Stimulated activated CD8-positive, alpha-beta memory T cell treated with anti-CD3 and anti-CD28 coated beads, Interleukin-12 subunit alpha, Interleukin-12 subunit beta, amount 100 ng/mL, for 4 hours (primary cell): ENCODE measurements at places on chromosomes 2 and 18.

DNA sequence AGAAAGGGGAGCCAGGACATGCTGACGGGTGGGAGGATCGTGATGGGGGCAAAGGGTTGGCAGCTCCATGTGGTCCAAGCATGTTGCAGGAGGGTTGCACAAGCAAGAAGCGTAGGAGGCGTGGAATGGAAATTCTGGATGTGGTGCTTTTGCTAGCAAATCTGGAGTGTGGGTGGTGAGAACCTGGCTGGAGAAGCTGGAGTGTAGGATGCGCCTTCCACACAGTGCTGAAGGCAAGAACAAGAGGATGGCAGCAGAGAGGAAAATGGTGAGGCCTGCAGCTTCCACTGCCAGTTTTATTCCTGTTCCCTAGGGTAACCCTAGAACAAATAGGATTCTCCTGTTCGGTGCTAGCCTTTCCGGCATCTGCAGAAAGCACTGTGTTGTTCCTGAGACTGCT is 22.4 kb downstream of the CREG2 start:
- DNase-seq, result no peak

GRCh38 chr2:226991663-226992062 is 155.8 kb downstream of the RHBDD1 start:
- DNase-seq, result no peak

DNA sequence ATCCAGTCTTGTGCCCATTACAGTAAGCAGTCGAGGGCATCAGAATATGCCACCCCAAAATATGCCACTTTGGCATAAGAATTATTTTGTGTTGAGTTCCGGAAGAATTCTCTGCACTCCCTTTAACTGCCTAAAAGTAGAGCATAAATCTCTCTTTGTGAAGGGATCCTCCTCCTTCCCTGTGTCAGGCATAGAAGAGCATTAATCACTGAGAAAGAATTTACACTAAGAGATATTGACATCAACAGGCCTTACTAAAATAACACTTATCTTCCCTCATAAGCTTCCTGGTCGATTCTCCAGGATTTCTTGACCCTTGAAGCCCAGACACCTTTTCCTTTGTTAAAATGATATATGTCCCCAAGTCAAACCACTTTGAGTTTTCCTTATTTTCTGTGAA is 27.6 kb upstream of the KYNU start:
- no peak for DNase-seq

- no peak for DNase-seq
Observed at GRCh38 chr2:54767921-54768320, 44.5 kb downstream of the EML6 start.

DNA sequence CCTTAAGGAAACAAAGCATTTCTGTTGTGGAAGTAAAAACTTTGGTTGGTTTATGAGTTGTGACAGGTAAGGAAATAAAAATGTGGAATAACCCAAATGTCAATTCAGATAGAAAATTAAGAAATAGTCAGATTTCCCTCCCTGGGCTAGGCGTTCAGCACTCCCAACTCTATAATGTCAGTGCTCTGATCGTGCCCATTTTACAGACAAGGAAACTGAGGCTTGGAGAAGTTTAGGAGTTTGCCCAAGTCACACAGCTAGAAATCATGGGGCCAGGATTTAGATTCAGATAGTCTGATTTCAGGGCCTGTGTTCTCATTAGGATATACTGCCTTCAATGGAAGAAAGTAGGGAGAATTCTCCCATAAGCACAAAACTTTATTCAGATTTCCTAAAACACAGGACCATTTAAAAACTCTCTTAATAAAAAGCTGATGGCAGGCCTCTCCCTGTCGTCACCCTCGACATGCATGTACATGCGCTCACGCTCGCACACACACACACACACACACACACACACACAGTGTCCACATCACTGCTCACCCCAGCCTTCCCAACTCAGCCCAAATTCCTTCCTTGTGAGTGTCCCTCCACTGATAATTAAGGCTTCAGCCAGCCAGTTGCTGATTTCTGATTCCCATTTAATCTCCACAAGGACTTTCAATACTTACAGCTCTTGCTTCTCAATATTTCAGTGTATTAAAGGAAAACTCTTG is 49.1 kb upstream of the SLC14A2 start:
- DNase-seq, result no peak

- DNase-seq, result peak; percentile 11
Observed at GRCh38 chr18:74994502-74995418, 214.2 kb downstream of the PTGR3 start.

DNA sequence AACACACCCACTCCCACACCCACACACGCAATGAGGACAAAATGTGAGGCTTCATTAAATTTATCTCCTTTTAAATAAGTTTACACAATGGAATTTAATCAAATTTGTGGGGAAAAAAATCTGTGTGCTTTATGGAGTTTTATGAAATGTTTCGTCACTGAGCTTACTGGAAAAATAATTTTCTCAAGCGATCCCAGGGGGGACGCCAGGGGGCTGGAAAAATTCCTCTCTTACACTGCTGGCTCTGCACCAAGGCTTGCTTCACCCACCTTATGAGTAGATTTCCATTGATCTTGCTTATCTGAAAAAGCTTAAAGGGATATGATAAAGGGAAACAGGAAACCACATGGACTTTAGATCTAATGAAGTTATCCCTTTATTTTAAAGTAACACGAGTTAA is 95.5 kb downstream of the CABYR start:
- DNase-seq, result no peak

- DNase-seq, result no peak
Observed at GRCh38 chr18:1468550-1468949, 563.9 kb downstream of the ADCYAP1 start.

- no peak for DNase-seq
Observed at GRCh38 chr18:74834424-74835309, 237.0 kb downstream of the ZNF407 start.

- no peak for DNase-seq
Observed at GRCh38 chr2:128396946-128397345, 78.3 kb upstream of the HS6ST1 start.

DNA sequence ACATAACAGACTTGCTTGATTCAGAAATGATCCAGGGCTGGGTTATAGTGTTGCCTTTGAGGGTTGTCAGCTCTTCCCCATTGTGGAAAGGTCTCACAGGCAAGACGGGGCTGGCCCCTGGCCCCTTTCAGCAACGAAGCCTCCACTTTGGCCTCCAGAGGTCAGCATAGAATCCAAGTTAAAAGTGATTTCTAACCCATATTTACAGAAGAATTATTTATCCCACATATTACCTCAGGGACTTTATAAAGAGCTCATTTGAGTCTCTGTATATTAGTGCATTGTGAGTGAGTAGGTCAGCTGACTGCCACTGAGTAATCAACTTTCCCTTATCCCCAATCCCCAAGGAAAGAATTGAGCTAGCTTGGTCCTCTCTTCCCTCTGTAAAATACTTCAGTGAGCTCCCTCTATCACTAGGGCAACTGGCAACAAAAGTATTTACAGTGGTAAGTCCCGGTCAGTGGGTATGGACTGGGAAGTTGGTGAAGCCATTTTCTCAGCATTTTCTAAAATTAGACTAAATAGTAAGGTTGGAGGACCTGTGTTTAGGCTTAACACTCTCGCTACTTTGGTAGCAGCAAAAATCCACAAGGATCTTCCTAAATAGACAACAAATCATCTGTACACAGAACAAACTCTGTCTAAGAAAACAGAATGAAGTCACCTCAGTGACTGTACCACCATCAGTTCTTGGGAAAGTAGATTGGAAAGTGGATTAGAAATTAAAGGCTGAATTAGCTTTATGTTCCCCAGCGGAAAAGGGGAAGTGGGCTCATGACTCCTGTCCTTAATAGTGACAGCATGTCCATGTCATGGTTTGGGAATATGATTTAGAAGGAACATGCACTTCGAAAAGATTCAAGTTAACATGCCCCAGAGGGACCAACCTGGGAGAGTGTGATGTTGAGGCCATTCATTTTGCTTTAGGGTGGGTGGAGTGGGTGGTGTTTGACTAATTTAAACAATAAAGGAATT is 171.0 kb upstream of the SIX3 start:
- no peak for DNase-seq

- no peak for DNase-seq
Observed at GRCh38 chr2:208363485-208363884, 43.1 kb upstream of the PTH2R start.
